Stimulated activated CD8-positive, alpha-beta memory T cell treated with anti-CD3 and anti-CD28 coated beads, Interleukin-4, amount 100 ng/mL, for 1 hour (primary cell): ENCODE measurements at places on chromosomes 11 and 22.

GRCh38 chr11:102510439-102511135, 20.0 kb downstream of the MMP7 start:
- no peak for DNase-seq

- no peak for DNase-seq
These were observed 611.3 kb downstream of the TBC1D22A start for GRCh38 chr22:47373648-47374272.

DNA sequence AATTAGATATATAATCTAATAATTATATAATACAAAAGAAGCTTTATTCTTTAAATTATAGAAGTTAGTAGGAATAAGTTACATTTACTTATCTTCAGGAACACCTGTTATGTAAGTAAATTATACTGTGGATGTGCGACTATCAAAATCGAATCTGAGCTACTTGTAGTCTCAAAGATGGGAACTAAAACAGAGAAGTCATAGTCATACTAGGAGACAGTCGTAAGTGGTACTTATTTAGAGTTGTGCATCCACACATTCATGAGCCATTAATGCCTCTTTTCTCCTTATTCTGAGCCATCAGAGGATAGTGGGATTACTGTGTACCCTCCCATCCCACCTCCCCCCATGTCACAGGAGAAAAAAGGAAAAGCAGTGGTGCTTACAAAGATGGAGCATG, 114.4 kb downstream of the CADM1 start:
- DNase-seq: no peak

- DNase-seq: no peak
These were observed 775 bp downstream of the LPXN start for GRCh38 chr11:58574881-58575280.

GRCh38 chr22:28973352-28973751, 88.3 kb downstream of the C22orf31 start:
- no peak for DNase-seq

- DNase-seq: no peak
These were observed 247.1 kb downstream of the TBC1D22A start for GRCh38 chr22:47009304-47010101.

- no peak for DNase-seq
These were observed 475.6 kb downstream of the MIAT start for GRCh38 chr22:27133019-27133431.

DNA sequence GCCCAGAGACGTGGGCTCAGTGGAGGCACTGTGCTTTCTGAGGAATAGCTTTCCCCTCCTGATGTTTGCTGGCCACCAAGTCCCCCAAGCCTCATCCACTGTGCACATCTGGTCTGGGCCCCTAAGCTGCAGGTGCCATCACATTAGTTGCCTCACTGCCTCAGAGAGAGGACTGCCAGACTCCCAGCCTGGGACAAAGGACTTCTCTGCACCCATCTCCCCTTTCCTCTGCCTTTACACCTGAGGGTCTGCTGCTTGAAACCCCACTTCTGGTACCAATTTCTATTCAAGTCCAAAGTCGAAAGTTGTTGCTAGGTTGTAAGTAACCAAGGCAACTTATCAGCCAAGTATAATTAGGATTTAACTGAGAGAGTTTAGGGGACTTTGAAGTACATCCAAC, 3.7 kb upstream of the LZTR1 start:
- no peak for DNase-seq

DNA sequence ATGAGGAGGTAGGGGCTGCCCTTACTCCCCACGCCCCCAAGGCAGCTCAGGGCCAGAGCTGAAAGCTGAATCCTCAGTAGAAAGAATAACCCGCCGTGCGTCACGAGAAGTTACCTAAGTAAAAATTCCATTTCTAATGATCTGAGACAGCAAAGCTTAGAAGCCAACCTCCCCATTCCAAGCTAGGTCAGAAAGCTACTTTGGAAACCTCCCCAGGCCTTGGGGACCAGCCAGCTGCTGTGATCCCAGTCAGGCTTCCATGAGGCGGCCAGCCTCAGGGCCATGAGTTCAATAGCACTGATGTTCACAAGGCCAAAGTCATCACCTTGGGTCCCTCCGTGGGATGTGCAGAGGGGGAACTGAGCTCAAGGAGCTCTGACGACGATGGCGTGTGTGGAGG, 6.9 kb downstream of the SHISAL1 start:
- no peak for DNase-seq

- DNase-seq: no peak
These were observed 63.8 kb downstream of the SHISAL1 start for GRCh38 chr22:44248926-44249325.

GRCh38 chr11:34274712-34275398, 83.0 kb downstream of the ABTB2 start:
- no peak for DNase-seq
